Activated naive CD4-positive, alpha-beta T cell treated with Interleukin-2 at 50 U/mL for 16 hours (primary cell): ENCODE measurements at places on chromosomes 11 and 22.

- DNase-seq = no peak
Measured at GRCh38 chr11:86162239-86162638, 82.3 kb upstream of the EED start.

GRCh38 chr11:133776671-133777367 lies 68.5 kb downstream of the SPATA19 start:
- no peak for DNase-seq

DNA sequence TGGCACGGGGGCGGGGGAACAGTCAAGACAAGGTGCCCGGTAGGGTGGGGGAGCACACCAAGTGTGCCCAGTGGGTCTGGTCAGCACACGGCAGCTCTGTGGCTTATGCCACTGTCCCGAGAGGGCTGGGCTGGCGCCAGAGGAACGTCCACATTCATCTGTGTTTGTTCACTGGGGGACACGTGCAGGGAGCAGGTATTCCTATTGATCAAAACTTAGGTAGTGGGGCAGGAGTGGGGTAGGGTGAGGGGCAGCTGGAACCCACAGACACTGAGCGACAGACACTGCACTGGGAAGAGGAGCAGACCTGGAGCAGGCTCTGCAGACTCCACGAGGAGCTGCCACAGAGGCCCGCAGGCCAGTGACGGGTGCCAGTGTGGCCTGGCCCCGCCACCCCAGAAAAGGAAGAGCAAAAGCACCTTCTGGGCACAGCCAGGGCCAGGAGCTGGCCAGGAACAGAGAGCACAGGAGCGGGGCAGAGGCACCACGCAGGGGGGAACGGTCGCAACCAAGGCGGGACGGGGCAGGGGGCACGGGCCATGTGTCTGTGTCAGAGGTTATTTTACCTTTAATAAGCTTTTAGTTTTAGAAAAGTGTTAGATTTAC lies 2.1 kb upstream of the MOB2 start:
- no peak for DNase-seq

GRCh38 chr11:121582296-121582695 lies 129.5 kb upstream of the SORL1-AS1 start:
- no peak for DNase-seq

DNA sequence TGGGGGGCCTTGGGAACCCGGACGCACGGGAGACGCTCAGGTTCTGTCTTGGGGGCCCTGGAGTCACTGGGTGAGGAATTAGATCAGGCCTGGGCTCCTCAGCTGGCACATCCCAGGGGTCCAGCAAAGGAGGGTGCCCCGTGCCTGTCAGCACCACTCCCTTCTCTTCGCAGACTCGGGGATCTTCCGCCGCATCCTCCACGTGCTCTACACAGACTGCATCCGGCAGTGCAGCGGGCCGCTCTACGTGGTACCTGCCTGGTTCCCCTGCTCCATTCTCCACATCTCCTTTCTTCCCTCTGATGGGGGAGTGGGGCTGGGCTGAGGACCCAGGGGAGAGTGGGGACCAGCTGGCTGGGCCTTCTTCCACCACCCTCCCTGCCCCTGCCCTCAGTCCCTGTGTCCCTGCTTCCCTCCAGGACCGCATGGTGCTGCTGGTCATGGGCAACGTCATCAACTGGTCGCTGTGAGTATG lies 6.7 kb upstream of the TAGLN start:
- DNase-seq = no peak

DNA sequence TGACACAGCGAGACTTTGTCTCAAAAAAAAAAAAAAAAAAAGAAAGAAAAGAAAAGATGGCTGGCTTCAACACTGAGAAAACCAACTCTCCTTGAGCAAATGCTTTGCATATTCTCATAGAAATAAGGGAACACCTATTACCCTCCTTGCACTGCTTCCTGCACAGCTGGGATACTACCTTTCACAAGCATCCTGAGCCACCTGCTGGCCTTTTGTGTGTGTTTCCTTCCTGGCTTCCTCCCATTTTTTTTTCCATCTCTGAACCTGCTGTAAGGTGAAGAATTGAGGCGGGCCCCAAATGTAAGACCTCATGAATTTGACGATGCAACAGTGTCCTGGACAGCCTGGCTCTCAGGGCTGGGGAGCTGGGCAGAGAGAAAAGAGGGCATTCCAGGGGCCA lies 1.9 kb upstream of the RFPL3 start:
- no peak for DNase-seq

DNA sequence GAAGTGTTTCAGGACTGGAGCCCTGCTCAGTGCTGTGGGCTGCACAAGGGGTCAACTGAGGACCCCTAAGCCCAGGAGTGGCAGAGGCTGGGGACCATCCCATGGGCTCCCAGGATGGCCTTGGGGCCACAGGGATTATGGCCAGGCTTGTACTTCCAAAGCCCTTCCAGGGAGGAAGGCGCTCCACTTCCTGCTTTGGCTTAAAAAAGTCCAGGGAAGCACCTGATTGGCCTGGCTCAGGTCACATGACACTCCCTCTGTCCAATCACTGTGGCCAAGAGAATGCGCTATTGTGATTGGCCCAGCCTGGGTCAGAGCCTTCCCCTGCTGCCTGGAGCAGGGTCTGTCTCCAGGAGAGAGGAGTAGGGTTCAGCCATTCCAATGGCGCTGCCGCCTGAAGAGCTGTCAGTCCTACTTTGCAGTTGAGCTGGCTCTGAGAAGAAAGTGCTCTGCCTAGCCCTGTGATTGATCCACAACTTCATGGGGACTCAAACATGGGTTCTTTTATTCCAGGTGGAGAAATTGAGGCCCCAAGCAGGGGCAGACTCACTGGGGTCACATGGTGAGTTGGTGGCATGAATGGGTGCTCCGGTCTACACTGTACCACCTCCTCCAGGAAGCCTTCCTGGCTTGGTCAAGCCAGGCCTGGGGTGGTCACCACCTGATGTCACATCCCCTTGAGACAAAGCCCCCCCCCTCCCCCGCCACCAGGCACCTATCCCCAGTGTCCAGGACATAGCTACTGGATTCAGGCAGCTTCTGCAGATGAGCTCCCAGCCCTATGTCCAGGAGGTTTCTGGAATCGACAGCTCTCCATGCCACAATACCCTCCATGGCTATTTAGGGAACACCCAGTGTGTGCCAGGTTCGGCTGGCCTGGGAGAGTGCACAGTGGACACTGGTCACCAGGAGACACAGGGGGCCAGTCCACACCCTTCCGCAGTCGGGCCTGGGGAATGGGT lies 48.2 kb downstream of the RTN4R start:
- DNase-seq = no peak

GRCh38 chr11:61680622-61681221 lies 531 bp downstream of the DAGLA start:
- no peak for DNase-seq

DNA sequence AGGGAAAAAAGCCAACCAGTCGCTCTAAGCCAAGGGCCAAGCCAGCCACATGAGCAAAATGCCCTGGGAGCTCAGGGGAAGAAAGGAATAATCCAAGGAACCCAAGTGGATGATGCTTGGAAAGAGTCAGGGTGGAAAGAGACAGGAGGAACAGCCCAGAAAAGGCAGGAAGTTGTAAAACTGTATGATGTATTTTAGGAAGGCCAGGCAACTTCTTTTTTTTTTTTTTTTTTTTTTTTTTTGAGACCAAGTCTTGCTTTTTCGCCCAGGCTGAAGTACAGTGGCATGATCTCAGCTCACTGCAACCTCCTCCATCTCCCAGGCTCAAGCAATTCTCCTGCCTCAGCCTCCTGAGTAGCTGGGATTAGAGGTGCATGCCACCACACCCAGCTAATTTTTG lies 1.6 kb downstream of the LGALS12 start:
- no peak for DNase-seq

DNA sequence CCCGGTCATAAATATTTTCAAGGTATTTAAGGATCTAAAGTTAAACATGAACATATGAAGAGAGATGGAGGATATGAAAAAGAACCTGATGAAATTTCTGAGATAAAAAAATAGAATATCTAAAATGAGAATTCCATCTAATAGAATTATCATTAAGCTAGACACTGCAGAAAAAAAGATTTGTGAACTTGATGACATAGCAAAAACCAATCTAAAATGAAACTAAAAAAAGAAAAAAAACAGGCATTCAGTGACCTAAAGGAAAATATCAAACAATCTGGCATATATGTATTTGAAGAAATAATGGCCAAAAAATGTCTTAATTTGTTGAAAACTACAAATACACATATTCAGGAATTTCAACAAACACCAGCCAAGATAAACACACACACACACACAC lies 81.6 kb upstream of the ZC3H12C start:
- DNase-seq = no peak

GRCh38 chr11:119774172-119774763 lies 45.3 kb upstream of the NECTIN1 start:
- no peak for DNase-seq

GRCh38 chr22:35390933-35391332 lies 9.0 kb upstream of the MCM5 start:
- no peak for DNase-seq

- no peak for DNase-seq
Measured at GRCh38 chr11:86644291-86644690, 28.1 kb downstream of the ME3 start.

DNA sequence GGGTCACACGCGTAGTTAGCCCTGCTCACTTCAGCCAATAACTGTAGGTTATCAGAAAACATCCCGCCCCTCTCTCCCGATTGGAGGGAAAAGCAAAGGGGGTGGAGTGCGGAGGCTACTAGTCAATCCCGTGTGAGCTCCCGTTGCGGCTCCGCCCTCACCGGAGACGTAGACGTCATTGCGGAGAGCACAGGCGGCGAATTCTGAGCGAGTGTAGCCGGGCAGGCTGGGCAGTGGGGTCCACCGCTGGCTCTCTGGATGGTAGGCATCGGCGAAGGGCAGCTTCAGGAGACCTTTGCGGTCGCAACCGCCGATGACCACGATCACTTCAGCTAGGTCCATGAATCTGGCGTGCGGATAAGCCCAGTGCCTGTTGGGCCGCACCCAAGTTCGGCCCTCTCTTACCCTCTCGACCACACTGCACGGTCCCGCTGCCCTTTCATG lies 4.7 kb downstream of the KLHL35 start:
- peak; percentile 68 for DNase-seq

GRCh38 chr11:67117176-67117575 lies 1.9 kb upstream of the KDM2A start:
- no peak for DNase-seq

DNA sequence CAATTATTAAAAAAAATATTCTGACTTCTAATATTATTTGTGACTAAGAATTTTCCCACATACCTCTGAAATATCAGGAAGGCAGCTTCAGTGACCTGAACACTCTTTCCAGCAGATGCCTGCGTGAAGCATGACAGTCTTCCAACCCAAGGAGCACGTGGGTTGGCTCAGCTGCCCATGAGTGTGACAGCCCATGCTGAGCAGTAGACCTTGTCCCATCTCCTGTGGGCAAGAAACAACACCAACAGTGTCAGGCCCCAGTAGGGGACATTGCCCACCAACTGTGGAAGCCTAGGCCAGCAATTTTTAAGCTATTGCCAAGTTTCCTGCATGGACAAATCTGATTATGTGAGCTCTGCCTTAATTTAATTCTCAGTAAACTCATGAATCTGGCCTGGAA lies 66.4 kb upstream of the OLFML1 start:
- DNase-seq = no peak

GRCh38 chr11:398826-399225 lies 4.8 kb downstream of the PKP3 start:
- DNase-seq = no peak

DNA sequence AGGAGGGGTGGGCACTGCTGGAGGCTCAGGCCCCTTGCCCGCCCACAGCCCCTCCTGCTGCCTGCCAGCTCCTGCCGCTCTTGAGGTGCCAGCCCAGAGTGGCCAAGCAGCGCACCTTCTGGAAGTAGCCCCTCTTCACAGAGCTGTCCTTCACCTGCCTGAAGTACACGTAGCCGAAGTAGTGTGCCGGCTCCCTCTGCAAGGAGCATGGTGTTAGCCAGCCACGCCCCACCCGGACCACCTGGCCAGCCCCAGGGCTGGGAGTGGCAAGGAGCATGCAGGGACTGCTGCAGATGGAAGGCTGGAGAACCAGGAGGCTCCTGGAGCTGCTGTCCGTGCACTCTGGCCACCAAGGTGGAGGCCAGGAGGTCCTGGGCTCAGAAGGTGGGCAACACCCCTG lies 9.6 kb downstream of the DENND6B start:
- no peak for DNase-seq

DNA sequence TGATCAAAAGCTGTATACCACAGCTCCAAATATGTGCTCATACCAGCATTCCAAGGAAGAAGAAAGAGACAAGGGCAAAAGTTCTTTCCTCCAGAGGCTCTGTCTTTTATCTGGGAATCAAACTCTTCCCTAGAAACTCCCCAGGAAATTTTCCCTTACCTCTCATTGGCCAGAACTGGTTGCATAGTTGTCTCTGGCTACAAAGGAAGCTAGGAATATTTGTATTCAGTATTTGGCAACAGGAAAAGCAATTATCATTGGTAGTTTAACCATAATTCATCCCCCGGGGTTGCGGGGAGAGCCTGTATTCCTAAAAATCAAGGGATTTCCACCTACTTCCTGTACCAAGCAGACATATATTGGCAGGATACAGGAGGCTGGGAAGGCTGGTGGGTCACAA lies 10.5 kb upstream of the ZFTA start:
- DNase-seq = no peak

GRCh38 chr11:114909866-114910265 lies 231.5 kb downstream of the NXPE2 start:
- DNase-seq = no peak

DNA sequence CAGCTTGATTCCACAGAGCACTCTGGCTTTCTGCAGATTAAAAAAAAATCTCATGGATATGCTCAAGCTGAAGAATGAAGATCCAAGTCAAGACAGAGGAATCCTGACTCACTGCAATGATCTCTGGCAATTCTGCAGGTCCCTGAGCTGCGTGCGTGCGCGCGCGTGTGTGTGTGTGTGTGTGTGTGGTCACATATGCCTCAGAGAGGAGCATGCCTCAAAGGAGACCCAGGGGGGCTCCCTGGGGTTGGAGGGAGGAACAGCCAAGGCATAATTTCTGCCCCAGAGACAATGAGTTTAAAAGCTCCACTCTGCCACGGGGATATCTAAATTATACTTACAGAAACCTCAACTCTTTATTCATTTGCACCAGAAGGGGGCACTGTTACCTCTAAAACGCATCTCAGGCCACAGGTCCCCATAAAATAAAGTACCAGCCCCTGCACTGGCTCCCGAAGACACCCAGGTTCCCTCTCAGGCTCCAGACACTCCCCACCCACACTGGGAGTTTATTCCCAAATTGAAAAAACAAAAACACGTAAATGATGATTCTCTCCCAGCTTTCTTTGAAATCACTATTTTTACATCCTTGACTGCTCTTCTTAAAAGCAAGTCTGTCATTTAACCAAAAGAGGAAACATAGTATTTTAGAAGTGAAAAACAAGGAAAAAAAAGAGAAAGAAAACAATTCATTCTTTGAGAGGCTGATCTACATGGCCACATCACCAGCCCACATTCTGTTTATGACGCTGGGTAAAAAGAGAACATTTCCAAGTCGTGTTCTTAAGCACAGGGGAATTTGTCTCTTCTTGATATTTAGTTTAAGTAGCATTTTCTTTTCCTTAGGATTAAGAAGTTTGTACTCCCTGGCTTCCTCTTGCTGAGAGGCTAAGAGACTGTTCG lies 401.0 kb downstream of the LARGE1 start:
- no peak for DNase-seq
